ENCODE measurements at places on chromosomes 11 and 22.

- peak; percentile 61 for DNase-seq
These were observed 50.7 kb downstream of the TP53I11 start for GRCh38 chr11:44899959-44900358.

GRCh38 chr11:12680940-12681258 lies 6.7 kb downstream of the TEAD1 start:
- DNase-seq = no peak

DNA sequence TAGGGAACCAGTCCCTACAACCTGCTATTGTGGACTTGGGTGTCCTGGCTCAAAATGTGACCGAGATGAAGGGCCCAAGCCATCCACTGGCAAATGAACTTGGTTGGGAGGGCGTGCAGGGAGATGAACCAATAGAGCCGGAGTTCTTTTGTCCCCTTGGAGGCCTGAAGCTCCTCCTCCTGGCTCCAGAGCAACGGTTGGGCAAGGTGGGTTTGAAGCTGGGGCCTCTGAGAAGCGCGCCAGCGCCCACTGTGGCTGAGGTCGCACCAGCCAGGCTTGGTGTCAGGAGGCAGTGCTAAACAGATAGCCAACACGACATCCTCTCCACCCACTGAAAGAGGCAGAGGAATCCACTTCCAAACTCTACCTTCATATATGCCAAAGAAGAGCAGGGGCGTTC lies 36.0 kb upstream of the PACSIN2 start:
- DNase-seq = no peak

DNA sequence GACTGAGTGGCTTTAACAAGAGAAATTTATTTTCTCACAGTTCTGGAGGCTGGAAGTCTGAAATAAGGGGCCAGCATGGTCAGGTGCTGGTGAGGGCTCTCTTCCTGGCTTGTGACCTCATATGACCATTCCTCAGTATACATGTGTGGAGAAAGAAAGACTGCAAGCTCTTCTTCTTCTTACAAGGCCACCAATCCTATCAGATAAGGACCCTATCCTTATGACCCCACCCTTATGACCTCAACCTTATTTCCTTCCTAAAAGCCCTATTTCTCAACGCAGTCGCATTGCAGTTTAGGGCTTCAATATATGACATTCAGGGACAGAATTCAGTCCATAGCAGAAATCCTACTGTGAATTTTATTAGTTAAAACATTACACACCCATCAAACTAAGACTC lies 124.4 kb upstream of the RAG2 start:
- no peak for DNase-seq

GRCh38 chr11:119352857-119353260 lies 6.4 kb upstream of the MFRP start:
- DNase-seq = peak; percentile 82

GRCh38 chr11:10021563-10021962 lies 272.5 kb downstream of the SBF2 start:
- DNase-seq = no peak

GRCh38 chr22:48651036-48651890 lies 1176.4 kb downstream of the BRD1 start:
- DNase-seq = no peak

DNA sequence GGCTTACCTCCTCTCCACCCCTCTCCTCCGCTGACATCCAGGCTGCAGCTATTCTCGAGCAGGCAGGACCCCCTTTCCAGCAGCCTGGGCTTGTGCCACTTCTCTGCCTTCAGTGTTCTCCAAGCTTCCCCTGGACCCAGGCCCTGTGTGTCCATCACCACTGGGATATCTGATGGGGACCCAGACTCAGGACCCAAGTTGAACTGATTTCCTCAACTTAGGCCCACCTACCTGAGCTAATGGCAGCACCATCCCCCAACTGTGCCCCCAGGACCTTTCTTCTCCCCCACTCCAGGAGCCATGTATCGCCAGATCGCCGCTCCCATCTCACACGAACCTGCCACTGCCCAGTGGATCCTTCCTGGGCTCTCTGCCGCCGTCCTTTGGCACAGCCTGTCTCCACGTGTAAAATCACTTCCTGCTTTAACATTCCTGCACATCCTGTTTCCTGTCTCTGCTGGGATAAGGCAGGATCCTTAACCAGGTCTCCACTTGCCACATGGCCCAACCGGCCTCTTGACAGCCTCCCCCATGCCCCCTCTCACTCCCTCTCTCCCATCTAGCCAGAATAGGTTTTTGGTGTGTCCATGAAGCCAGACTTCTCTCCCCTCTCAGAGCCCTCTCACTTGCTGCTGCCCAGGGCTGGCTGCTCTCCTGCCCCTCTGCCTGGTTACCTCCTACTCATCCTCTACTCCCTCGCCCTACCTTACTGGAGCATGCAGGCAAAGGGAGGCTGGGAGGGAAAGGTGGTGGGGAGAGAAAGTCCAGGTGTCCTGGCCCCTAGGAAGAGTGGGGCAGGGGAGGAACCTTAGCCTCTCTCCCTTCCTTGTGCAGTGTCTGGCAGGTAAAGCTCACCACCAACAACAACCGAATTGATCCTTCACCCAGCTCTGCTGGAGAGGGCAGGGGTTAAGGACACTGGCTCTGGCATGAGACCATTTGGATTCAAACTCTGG lies 9.4 kb downstream of the SPATA19 start:
- no peak for DNase-seq

DNA sequence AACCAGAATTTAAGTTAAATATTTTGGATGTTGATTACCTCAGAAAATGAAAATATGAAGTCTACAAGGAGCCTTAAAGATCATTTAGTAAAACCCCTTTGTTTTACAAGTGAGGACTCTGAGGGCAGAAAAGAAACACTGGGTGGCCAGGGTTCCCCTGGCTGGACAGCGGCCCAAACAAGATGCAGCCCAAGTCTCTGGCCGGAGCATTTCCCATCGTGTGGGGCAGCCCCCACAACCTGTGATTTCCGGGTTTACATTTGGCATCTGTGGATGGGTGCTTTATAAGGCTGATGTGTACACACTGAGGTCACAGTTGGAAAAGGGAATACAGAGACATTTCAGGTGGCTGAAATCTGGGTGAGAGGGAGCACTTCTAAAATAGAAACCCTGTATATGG lies 28.8 kb upstream of the B3GAT1 start:
- no peak for DNase-seq

GRCh38 chr11:110450246-110450645 lies 20.5 kb downstream of the FDX1 start:
- DNase-seq = no peak
